Muscle of leg (tissue), 16 donors: ENCODE measurements at places on chromosomes 5 and 9. TPM values are rescaled to one million over a fixed set of nuclear protein-coding genes. Genes with fewer than 3 reads are reported as not detected.

- no peaks in the 10 kb centered on the region for H3K4me1 ChIP-seq
- H3K4me3 ChIP-seq = no peak overlapping the region
- H3K27ac ChIP-seq = no peak overlapping the region
- H3K36me3 ChIP-seq = no peaks in the 10 kb centered on the region
These were observed 168.7 kb downstream of the SLIT3 start for GRCh38 chr5:169132302-169132660.

Gene P4HA2
- total RNA-seq = 56.1 TPM

DNA sequence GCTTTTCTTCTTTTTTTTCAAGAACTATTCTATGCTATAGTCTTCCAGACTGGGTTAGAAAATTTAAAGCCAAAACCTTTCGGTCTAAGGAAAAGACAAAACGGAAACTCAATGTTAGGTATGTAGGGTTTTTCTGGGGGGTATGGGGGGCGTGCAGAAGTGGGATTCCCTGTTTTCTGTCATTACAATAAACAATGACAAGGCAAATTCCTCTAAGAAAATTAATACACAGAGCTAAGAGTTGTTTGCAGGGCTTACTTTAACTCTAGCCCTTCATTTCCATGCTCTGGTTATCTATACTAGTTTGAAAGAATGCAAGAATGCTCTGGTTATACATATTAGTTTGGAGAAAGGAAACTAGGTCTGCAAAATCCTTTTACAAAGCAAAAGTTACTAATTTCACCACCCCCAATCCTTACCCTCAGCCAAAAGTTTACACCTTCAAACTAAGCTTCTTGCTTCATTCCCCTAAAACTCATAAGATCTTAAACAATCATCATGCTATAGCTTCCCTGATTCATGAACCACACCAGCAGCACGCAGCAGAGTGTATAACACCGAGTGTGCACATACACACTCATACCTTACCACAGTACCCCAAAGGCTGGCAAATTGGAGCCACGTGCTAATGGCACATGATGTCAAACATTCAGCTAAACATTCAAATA, 89.1 kb upstream of the NR5A1 start:
- H3K27ac ChIP-seq = no peak overlapping the region
- peaks cover 17% of the 10 kb centered on the region for H3K4me1 ChIP-seq
- no peaks in the 10 kb centered on the region for H3K27me3 ChIP-seq
- H3K4me3 ChIP-seq = no peak overlapping the region

Gene LHX6
- 3.7 TPM for total RNA-seq

GRCh38 chr5:22928821-22929482, 75.8 kb upstream of the CDH12 start:
- H3K36me3 ChIP-seq = no peaks in the 10 kb centered on the region
- no peak overlapping the region for H3K4me3 ChIP-seq
- no peaks in the 10 kb centered on the region for H3K27me3 ChIP-seq
- no peaks in the 10 kb centered on the region for H3K4me1 ChIP-seq
- no peak for DNase-seq

Gene GLDC
- 0.27 TPM for total RNA-seq

DNA sequence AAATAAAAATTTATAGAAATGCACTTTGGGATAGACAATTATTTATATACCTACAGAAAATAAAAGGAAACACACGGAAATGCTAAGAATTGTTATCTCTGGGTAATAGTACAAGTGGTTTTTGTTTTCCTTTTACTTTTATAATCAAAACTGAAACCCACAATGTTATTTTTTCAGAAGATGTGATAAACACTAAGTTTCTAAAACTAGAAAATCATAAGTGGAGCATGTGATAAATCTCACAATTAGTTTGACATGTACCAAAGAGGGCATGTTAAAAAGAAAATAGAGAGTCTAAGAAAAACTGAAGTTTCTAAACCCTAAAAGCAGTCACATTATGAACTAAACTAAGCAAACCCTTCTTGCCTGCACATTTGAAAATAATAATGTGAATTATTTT, 61.1 kb downstream of the OXCT1 start:
- H3K4me1 ChIP-seq = no peaks in the 10 kb centered on the region
- no peak for DNase-seq
- no peak overlapping the region for H3K4me3 ChIP-seq
- no peaks in the 10 kb centered on the region for H3K36me3 ChIP-seq

GRCh38 chr9:8946461-8946860, 1146.9 kb upstream of the DMAC1 start:
- H3K27ac ChIP-seq = no peak overlapping the region
- H3K27me3 ChIP-seq = no peaks in the 10 kb centered on the region
- H3K4me1 ChIP-seq = no peaks in the 10 kb centered on the region
- no peaks in the 10 kb centered on the region for H3K36me3 ChIP-seq
- no peak overlapping the region for H3K4me3 ChIP-seq
- DNase-seq = no peak

- no peak for DNase-seq
- no peaks in the 10 kb centered on the region for H3K27me3 ChIP-seq
- H3K4me3 ChIP-seq = no peak overlapping the region
- peaks cover 20% of the 10 kb centered on the region for H3K4me1 ChIP-seq
- H3K27ac ChIP-seq = no peak overlapping the region
These were observed 126.7 kb downstream of the MACROH2A1 start for GRCh38 chr5:135272311-135272805.

- no peak overlapping the region for H3K4me3 ChIP-seq
- H3K27ac ChIP-seq = no peak overlapping the region
- H3K4me1 ChIP-seq = peaks cover 2% of the 10 kb centered on the region
- no peaks in the 10 kb centered on the region for H3K36me3 ChIP-seq
- H3K27me3 ChIP-seq = no peaks in the 10 kb centered on the region
These were observed 35.3 kb downstream of the MED27 start for GRCh38 chr9:132044176-132044875.

Gene GADD45G
- 10.7 TPM for total RNA-seq
